ENCODE measurements at places on chromosomes 11 and 22.

DNA sequence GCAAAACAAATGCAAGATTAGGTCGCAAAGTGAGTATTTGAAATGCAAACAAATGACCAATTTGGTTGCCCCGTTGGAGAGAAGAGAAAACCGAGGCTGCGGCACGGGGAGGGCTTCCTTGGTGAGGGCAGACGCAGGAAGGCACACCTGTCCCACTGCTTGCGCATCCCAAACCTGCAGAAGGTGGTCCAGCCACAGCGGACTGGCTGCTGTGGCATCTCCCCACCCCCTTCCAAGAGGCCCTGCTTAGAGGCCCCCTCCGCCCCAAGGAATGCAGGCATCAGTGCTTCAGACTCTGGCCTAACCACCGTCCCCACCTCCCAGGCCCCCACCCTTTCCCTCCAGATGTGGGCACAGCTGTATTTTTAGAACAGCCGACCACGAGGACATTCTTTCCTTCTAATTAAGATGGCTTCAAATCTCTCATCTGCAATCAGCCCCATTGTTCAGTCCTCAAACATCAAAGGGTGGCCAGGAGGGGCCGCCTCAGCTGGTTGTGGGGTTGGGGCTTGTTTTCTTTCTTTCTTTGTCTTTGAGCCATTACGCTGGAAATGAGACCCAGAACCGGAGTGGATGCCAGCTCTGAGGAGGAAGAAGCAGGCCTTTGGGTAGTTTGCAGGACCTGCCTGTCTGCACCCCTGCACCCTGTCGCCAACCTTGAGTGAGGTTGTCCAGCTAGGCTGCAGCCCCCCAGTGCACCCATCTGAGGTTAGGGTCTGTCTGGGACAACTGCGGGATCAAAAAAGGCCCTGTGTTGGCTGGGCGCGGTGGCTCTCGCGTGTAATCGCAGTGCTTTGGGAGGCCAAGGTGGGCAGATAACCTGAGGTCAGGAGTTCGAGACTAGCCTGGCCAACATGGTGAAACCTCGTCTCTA lies 9.4 kb upstream of the DERL3 start:
- no peak for DNase-seq

- DNase-seq = no peak
These were observed 242.1 kb downstream of the LUZP2 start for GRCh38 chr11:24738972-24739371.

DNA sequence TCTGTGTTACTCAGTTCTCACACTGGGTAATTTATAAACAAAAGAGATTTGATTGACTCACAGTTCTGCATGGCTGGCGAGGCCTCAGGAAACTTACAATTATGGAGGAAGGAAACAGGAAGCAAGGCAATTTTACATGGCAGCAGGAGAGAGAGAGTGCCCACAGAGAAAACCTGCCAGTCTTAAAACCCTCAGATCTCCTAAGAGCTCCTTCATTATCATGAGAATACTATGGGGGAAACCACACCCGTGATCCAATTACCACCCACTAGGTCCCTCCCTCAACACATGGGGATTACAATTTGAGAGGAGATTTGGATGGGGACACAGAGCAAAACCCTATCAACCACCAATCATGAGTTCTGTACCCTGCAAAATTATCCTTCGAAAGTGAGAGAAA lies 1180.8 kb downstream of the JRKL start:
- DNase-seq = no peak

DNA sequence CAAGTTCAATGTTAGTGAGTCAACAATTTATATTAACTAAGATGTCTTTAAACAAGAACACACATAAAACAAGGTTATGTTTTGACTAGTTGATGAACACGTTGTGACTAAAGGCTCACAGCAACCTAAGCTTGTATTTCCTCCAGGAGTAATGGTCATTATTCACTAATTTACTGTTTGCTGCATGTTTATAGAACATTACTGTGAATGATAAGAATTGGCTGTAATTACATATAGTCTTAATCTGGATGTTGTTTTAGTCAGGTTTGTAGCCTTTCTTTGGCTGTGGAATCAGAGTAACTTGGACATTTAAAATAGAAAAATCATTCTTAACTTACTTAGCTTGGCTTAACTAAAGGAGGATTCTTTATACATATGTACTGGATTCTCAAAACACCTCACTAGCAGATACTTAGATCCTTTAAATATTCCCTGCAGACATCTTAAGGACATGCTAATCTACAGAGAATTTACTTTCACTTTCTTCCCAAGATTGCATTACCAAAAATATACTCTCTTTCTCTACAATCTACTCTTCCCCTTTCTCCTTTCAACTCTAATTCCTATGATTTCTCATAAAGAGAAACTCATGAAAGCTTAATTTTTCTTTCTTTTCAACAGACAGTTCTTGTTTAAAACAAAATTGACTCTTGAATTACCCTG lies 319.7 kb upstream of the CTSC start:
- DNase-seq = no peak

DNA sequence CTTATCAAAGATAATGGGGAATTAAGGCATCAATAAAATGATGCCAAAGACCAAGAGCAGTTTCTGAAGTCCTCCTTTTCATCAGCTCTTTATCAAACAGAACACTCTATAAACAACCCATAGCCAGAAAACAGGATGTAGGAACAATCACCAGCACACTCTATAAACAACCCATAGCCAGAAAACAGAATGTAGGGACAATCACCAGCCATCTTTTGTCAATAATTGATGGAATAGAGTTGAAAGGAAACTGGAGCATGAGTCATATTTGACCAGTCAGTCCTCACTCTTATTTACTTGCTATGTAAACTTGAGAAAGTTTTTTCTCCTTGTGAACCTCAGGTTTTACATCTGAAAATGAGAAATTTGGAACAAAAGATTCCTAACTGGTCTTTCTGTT lies 10.0 kb downstream of the MS4A2 start:
- DNase-seq = no peak

DNA sequence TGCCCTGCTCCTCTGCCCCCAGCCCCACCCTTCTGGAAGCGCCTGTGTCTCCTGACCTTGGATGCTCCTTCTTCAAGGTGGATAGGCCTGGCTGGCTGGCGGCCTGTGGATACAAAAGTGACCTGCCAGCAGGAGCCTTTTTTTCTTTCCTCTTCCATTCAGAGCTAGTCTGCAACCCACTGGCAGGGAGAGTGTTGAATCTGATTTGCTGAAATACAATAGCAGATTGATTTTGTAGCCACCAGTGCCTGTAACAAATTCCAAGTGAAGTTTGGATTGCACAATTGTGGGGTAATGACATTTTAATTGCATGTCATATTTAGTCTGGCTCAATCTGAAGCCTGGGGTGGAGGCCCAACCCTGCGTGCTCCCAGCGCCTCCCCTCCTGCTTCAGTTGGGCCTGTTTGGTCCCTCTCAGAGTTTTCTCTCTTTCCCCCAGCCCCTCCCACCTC lies 97.2 kb downstream of the GRIK4 start:
- no peak for DNase-seq

GRCh38 chr11:45924036-45924915 lies 1.8 kb downstream of the LARGE2 start:
- DNase-seq = no peak
